ENCODE measurements at places on chromosomes 5 and 9.

- no peak for DNase-seq
Measured at GRCh38 chr5:45774528-45774927, 78.3 kb upstream of the HCN1 start.

- no peak for DNase-seq
Measured at GRCh38 chr5:91670563-91670962, 287.4 kb upstream of the ARRDC3 start.

DNA sequence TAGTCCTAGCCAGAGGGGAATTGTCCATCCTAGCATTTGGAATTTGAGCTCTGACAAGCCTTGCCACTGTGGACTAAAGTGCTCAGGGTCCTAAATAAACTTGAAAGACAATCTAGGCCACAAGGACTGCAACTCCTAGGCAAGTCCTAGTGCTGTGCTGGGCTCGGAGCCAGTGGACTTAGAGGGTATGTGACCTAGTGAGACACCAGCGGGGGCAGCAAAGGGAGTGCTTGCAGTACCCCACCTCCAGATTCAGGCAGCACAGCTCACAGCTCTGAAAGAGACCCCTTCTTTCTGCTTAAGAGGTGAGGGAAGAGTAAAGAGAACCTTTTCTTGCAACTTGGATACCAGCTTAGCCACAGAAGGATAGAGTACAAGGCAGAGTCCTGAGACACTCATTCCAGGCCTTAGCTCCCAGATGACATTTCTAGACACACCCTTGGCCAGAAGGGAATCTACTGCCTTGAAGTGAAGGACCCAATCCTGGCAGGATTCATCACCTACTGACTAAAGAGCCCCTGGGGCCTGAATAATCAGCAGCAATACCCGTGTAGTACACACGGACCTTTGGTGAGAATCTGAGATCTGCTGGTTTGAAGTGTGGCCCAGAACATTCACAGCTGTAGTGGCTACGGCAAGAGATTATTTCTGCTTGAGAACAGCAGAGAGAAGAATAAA, 164.6 kb downstream of the CCDC171 start:
- DNase-seq: no peak

- DNase-seq: no peak
Measured at GRCh38 chr9:89505911-89506310, 8.0 kb upstream of the SEMA4D start.

GRCh38 chr5:76086095-76086494, 2.9 kb downstream of the SV2C start:
- no peak for DNase-seq

- DNase-seq: peak; percentile 61
Measured at GRCh38 chr9:69379270-69379982, 54.4 kb downstream of the ENTREP1 start.

DNA sequence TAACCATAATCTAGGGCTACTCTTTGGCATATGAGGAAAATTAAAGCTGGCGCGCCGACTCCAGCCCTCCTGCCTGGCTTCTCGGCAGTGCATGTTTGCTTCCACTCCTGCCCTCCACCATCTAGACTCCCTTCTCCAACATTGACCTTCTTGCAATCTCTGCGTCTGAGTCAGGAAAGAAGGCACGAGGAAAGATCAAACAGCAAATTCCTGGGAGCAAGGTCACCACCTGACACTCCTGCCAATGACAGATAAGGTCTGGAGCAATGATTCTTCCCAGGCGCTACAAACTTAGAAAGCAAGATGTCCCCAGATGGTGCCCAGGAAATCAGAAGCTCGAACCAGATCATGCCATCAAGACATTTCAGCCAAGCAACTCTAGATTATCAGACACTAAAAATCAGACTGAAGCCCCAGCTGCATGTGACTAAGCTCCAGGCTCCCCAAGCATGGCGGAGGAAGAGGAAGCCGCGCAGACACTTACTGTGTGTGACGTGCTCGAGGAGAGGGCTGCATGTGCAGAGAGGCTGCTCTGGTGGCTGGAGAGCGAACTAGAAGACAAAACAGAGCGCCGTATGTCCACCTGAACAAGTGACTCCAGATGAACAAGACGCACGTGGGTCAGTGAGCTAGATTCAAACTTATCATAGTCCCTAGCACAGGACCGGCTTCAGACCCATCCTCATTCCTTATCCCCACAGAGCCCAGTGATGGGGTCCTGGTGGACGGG, 115.3 kb downstream of the UBE2R2 start:
- DNase-seq: no peak

- DNase-seq: no peak
Measured at GRCh38 chr5:5145651-5146529, 5.8 kb downstream of the ADAMTS16 start.

DNA sequence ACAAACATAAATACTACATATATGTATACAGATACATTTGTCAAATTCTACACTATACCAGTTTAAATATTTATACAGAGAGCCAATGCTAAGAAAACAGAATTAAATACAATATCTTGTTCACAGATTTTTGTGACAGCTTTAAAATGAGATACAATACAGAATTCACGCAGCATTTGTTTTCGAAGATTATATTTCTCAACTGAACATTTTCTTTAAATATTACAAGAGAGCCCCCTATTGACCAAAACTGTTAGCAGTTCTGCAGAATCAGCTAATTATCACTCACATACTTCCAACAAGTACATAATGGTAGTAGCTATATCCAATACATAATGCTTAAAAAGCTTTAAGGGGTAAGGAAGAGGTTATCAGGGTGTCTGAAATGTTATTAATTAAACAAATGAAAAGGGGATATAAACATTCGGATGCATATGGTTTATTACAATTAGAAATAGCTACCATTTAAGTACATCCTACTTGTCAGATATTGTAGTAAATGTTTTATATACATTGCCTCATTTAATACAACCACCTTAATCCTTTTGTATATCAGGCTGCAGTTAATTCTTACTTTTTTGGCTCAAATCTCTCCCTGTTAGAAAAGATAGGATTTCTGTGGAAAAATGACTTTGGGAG, 31.7 kb downstream of the ZDHHC21 start:
- peak; percentile 9 for DNase-seq

Measured in fibroblast of skin of abdomen (primary cell).